Keratinocyte (primary cell): ENCODE measurements at places on chromosomes 3 and 15.

GRCh38 chr3:144523396-144523795, 551.8 kb downstream of the DIPK2A start:
- no peak for DNase-seq

DNA sequence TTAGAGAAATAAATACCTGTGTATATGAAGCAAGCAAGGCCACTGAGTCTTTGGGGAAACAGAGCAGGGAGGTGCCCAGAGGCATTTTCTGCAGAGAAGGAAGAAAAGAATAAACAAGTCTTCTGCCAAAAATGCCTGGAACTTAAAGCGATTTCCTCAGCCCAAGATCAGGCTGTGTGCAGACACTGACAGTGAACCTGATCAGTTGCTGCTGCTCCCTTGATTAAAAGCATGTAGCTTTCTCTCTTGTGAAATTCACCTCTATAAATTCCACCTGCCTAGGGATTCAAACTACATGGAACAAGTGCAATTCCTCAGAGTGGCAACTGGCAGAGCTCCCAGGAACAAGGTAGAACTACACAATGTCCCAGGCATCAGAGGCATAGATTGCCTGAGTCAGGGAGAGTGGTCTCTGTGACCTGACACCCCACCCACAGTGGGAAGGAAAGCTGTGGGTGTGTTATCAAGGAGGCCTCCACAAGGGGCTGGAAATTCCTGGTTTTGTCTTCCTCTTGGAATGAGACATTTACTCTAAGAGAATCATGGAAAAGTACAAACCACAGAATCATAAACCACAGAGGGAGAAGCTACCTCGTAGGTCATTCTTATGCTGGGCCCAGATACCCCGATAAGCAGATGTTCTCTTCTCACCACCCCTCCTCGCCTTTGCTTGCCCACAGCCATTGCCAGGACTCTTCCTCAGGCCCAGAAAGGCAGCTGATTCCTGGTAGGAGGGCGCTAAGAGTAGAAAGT, 1.8 kb upstream of the ZBTB38 start:
- DNase-seq = no peak

- DNase-seq = no peak
Measured at GRCh38 chr15:45102226-45102625, 11.7 kb downstream of the DUOX2 start.

- no peak for DNase-seq
Measured at GRCh38 chr3:167777356-167777755, 41.8 kb downstream of the SERPINI1 start.

DNA sequence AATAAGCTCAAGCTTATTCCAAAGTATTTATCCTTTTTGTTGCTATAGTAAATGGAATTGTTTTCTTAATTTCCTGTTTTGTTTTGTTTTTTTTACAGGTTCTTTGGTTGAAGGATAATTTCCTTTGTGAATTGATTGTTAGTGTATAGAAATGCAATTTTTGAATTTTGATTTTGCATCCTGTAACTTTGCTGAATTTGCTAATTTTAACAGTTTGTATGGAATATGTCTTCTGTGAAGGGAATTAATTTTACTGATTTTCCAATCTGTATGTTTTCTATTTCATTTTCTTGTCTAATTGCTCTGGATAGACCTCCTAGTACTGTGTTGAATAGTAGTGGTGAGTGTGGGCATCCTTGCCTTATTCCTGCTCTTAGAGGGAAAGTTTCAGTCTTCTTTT, 28.3 kb downstream of the PFN2 start:
- DNase-seq = no peak

GRCh38 chr3:171388527-171388926, 71.7 kb downstream of the TNIK start:
- no peak for DNase-seq

DNA sequence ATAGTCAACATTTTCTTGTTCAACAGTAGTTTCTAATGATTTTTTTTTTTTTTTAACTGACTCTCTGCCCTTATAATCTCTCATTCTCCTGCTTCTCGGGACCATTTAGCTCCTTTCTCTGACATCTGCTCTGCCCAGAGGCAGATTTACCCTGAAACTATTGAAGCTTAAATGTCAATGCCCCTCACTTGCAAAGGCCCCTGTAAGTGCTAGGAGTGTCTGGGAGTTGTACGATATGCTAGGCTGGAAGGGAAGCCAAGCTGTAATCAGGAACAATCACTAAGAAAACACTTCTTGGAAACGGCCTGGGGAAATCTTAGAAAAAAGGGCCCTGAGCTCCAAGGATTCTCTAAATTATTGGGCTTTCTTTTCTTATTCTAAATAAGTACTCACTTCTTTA, 5.8 kb upstream of the PLOD2 start:
- no peak for DNase-seq

DNA sequence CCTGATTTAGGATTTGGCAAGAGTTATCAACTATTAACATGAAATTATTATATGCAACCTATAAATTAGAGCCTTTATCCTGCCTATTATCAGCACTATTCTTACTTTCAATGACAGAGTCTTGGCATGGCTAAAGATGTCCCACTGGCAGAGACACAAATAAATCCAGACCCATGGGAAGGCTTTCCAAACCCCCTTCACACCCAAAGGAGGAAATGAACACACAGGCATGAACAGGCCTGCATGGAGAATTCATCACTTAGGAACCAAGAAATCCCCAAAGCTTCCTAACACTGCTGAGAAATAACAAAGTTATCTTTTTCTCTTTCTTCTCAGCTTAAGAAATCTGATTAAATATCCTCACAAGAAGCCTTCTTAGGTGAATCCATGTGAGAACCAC, 213.9 kb downstream of the OCA2 start:
- no peak for DNase-seq

- no peak for DNase-seq
Measured at GRCh38 chr3:160808838-160809237, 52.8 kb downstream of the PPM1L start.

DNA sequence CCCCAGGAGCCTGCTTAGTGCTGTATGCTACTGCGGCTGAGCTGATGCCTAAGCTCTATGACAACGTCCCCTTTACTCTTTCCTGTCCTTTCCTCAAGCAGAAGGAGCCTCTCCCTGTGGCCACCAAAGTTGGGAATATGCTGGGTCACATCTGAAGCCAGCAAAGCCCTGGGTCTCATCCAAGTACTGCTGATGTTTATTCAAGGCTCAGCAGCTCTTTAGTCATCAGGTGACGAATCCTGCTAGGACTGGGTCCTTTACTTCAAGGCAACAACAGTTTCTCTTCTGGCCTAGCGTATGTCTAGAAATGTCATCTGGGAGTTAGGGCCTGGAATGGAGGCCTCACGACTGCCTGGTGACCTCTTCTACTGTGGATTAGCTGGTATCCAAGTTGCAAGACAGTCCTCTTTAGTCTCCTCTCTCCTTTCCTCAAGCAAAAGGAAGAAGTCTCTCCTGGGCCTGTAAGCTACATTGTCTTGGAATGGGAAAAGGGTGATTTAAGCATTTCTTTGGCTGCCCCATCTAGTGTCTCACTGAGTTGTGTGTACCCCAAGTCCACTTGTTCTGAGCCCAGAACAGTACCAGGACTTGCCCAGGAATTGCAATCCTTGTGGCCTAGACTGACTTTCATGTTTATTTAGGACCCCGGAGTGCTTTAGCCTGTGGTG, 63.9 kb downstream of the TNFAIP8L3 start:
- no peak for DNase-seq

DNA sequence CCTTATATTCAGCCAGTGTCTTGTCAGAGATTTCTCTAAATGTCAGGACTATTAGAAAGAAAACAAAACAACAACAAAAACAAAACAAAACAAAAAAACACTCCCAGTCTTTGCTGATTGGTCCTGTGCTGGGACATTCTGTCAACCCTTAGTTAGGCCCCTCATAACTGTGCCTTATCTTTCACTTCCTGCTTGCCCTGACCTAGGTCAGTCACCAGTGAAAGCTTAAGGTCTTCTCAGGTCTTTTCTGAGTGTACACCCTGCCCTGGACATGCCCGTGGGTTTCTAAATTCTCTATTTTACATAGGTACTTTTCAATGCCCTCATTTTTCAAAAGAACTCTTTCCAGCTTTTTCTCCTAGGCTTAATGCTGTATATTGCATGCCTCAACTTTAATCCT, 454.1 kb downstream of the GRM7 start:
- no peak for DNase-seq

DNA sequence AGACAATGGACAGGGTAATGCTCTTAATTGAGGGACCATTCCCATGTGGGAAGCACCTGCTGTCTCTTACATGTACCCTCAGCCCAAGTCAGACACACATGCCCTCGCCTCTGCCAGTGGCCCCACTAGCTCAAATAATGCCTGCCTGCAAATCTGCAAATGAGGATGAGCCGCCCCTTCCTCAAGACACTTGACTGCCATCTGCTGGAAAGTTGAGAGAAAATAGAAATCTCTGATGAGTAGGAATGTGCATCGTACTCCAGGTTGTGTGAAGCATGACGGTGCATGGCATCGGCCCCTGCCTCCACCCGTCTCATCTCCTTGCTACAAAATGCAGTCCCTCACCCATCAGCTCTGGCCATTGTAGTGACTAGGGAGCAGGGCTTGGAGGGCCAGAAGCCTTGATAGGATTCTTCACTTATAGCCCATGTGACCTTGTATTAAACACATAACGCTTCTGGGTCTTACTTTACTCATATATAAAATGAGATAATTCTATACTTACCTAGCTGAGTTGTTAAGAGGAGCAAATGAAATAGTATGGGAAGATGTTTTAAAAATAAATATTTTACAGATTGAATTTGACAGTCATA, 6.3 kb upstream of the SCN5A start:
- DNase-seq = no peak

GRCh38 chr3:97689962-97690361, 74.6 kb upstream of the ARL6 start:
- no peak for DNase-seq

DNA sequence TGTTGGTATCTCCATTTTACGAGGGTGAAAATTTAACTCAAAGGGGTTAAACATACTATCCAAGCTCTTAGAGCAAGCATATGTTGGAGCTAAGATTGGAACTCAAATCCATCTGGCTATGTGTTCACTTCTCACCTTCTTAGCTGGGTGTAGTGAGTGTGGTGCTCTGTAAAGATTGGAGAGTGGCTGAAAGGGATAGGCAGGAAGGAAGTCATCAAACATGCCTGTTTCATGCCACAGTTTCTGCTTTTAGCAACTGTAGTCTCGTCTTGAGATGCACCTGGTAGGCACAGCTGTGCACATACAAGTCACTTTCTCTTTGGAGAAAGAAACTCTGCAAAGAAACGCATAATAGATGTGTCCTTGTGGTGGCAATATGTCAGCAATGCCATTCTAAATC, 189.1 kb upstream of the MDFIC2 start:
- DNase-seq = no peak

GRCh38 chr15:36603987-36604386, 24.6 kb downstream of the CDIN1 start:
- DNase-seq = no peak

DNA sequence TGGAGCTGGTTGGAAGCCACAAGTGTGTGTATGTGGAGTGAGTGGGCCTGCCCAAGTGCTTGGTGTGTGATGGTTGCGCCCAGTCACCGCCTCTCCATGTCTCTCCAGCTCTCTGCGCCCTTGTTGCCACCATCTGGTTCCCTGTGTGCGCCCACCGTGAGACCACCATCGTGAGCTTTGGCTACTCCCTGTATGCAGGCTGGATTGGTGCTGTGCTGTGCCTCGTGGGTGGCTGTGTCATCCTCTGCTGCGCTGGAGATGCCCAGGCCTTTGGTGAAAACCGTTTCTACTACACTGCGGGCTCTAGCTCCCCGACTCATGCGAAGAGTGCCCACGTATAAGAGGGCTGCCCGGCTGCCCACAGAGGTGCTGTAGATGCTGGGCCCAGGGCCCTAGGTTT, 13.7 kb downstream of the CLDN11 start:
- DNase-seq = no peak

DNA sequence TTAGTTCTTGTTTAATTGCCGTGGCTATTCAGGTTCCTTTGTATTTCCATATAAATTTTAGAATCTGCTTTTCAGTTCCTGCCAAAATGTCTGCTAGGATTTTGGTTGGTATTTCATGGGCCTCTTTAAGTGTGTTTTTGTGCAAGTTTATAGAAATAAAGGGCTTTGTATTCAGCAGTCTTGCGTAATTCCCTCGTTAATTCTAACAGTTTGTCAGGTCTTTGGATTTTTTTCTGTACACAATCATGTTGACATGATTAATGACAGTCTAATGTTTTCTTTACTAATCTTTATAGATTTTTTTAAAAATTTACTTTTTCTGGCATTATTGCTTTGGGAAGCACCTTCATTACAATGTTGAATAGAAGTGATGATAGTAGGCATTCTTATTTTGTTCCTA, 120.9 kb downstream of the NEK11 start:
- no peak for DNase-seq

DNA sequence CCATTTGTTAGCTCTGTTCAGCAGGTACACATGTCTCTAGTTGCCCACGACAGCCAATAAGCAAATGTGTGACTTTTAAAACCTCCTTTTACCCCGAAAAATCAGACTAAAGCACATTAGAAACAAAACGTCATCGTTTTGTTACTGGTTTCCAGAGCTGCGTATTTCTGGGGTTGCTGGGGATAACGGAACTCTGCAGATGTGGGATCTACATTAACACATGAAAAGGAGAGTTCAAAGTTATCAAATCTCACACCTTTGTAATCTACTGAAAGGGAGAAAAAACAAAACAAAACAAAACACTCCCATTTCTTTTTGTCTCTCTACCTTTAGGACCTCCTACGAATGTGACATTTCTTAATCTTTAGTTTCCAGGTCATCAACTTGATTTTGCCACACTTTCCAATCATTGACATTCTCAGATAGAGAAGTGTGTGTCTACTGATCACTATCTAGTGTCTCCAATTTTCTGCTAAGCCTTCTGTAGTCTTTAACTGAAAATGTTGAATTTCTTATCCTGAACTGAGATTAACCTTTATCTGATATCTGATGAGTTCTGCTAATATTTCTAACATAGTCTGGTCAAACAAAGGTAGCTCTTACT, 93.0 kb upstream of the TSPAN3 start:
- no peak for DNase-seq

- DNase-seq = peak; percentile 56
Measured at GRCh38 chr15:92158426-92158825, 235.3 kb upstream of the ST8SIA2 start.

GRCh38 chr15:70240082-70240481, 142.4 kb upstream of the TLE3 start:
- no peak for DNase-seq

- no peak for DNase-seq
Measured at GRCh38 chr3:57951066-57951882, 56.9 kb upstream of the FLNB start.

GRCh38 chr3:63064209-63064755, 189.1 kb upstream of the CADPS start:
- DNase-seq = no peak

GRCh38 chr3:142450189-142450588, 2.4 kb upstream of the XRN1 start:
- DNase-seq = no peak

- no peak for DNase-seq
Measured at GRCh38 chr3:35200056-35200455, 439.3 kb upstream of the ARPP21 start.

GRCh38 chr15:101008158-101009139, 89.3 kb downstream of the LRRK1 start:
- peak; percentile 60 for DNase-seq

DNA sequence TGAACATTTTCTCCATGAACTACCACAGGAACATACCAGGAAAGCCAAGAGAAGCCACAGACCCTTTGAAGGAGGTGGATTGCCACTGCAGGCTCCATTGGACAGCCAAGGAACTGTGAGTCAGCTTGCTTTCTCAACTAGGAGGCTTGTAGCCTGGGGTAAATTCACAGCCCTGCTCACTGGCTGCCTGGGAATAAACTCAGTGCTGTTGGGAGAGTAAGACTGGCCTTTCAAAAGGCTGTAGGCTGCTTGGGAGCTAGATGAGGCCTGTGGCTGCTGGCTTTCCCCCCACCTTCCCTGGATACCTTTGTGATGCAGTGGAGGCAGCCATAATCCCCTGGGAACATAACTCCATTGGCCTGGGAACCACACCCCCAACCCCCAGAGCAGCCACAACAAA, 223.5 kb upstream of the RBMS3 start:
- DNase-seq = peak; percentile 40
